ENCODE measurements at places on chromosomes 11 and 22. TPM values are rescaled to one million over a fixed set of nuclear protein-coding genes. Genes with fewer than 3 reads are reported as not detected.

HEPACAM gene
- not detected for total RNA-seq

KCNJ11 gene
- not detected for total RNA-seq

A4GALT gene
- total RNA-seq, result 33.6 TPM

CRYBB1 gene
- total RNA-seq, result not detected

OR8D4 gene
- total RNA-seq, result not detected

FERMT3 gene
- 96.3 TPM for total RNA-seq

CHADL gene
- 0.66 TPM for total RNA-seq

ARHGAP20 gene
- 6.5 TPM for total RNA-seq

AIP gene
- total RNA-seq, result 102 TPM

TRIM66 gene
- 7.8 TPM for total RNA-seq

SHANK2 gene
- total RNA-seq, result 2.6 TPM

Measured in aortic smooth muscle cell (primary cell).